Eye (tissue), 1 donor: ENCODE measurements at places on chromosomes 6 and 20.

GRCh38 chr6:110564703-110565421 lies 88.4 kb upstream of the SLC22A16 start:
- no peak for DNase-seq

DNA sequence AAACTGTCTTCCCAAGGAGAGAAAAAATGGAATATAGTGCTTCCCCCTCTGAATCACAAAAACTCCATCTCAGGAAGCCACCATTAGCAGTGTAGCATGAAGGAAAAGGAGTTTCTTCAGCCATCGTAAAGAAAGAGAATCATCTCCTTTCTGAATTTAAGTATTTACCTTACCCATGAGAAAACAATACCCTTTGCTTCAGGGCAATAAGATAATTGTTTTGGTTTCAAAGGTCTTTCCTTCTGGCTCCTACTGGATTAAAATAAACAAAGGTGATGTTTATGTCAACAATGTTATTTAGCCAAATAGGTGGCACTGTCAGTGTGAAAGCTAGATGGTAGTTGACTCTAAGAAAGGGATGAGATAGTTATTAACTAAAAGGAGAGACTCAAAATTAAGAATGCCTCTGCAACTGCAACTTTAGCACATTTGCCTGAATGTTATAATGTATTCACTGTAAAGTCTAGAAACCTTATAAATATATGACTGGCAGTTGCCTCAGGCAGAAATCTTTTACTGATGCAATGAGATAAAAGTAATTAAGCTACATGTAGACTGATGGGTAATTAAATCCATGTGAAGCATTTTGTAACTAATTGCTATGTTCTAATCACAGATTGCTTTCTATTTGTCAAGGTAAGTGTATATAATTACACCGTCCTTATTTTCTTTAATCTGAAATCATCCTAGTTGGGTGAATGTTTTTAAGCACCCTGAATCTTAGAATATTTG lies 399.0 kb downstream of the CDKAL1 start:
- DNase-seq, result no peak

DNA sequence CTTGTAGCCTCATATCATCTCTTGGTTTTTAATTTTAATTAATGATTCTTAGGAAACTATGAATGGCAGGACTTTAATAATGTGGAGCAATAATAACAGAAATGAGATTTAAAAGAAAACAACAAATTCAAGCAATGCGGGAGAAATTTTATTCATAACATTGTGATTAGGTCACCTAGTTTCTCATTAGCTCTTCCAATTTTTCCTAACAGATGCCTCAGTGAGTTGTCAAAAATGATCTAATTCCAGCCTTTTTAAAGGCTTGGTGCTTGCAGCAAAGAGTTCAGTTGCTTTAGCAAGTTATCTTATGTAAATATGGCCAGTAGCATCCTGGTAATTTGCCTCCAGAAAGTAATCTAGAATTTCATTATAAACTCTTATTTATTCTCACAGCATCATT lies 20.4 kb downstream of the PDE7B start:
- DNase-seq, result peak; percentile 79

DNA sequence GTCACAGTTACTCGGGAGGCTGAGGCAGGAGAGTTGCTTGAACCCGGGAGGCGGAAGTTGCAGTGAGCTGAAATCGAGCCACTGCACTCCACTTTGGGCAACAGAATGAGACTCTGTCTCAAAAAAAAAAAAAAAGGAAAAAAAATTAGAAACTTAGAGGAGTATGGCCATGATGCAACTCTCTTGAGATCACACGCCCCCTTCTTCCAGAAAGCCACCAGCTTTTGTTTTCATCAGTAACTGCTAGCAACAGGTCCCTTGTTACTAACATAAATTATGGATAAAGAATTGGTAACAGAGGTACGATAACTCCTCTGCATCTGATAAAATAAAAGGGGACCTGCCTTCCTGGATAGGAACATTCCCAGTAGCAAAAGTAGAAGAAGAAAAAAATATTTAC lies 308.2 kb downstream of the CD83 start:
- DNase-seq, result no peak

GRCh38 chr6:111520524-111520923 lies 37.5 kb upstream of the REV3L start:
- DNase-seq, result no peak

- peak; percentile 12 for DNase-seq
Measured at GRCh38 chr6:144710207-144710606, 425.1 kb downstream of the UTRN start.

- DNase-seq, result no peak
Measured at GRCh38 chr6:159221486-159222170, 52.4 kb downstream of the FNDC1 start.

- peak; percentile 58 for DNase-seq
Measured at GRCh38 chr6:169252505-169253189, 999 bp downstream of the THBS2 start.

- peak; percentile 69 for DNase-seq
Measured at GRCh38 chr6:132973514-132973993, 159.2 kb downstream of the RPS12 start.

DNA sequence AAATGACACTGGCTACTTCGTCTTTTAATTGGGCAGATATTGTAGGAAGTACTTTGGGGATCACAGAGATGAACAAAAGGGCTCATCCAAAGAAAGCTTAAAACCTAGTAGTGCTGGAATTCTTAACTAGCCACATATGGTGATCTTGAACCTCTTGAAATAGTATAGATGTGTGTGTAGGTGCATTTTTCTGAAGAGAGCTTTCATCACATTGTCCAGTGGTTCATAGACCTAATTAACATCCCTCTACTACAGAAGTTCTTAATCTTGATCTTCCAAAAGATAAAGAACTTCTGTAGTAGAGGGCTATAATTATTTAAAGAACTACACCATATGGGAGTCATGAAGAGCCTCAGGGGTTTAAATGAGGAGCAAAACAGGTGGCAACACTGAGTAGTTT lies 2.3 kb upstream of the PRIM2 start:
- DNase-seq, result no peak

DNA sequence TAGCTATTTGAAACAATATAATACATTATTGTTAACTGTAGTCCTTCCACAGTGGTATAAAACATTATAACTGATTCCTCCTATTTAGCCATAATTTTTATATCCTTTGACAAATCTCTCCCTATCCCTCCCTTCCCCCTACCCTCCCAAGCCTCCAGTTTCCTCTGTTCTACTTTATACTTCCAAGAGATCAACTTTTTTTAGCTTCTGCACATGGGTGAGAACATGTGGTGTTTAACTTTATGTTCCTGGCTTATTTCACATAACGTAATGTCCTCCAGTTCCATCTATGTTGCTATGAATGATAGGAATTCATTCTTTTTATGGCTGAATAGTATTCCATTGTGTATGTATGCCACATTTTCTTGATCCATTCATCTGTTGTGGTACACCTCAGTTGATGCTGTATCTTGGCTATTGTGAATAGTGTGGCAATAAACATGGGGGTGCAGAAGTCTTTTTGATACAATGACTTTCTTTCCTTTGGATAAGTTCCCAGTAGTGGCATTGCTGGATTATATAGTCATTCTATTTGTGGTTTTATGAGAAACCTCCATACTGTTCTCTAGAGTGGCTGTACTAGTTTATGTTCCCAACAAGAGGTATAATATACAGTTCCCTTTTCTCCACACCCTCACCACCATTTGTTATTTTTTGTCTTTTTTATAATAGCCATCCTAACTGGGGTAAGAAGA lies 205.0 kb downstream of the KCNQ5 start:
- DNase-seq, result no peak

- DNase-seq, result no peak
Measured at GRCh38 chr20:50496773-50497385, 13.3 kb upstream of the PTPN1 start.

DNA sequence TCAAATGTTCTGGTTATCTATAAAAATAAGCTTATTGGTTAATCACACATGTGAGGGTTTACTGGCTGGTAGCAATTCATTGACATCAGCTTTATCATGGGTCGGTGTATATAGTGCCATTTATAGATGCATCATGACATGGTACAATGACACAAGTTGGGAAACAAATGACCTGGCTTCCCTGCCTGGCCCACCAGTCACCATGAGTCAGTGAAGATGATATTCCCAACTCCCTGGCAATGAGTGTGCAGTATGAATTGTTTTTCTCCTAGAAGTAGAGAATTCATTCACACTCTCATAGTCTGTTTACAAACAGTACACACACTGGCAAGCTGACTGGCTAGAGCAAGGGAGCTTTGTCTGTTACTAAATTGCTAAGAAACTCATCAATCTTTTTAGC lies 37.2 kb upstream of the CALHM6 start:
- no peak for DNase-seq

- no peak for DNase-seq
Measured at GRCh38 chr20:52401431-52401830, 209.9 kb upstream of the ZFP64 start.

DNA sequence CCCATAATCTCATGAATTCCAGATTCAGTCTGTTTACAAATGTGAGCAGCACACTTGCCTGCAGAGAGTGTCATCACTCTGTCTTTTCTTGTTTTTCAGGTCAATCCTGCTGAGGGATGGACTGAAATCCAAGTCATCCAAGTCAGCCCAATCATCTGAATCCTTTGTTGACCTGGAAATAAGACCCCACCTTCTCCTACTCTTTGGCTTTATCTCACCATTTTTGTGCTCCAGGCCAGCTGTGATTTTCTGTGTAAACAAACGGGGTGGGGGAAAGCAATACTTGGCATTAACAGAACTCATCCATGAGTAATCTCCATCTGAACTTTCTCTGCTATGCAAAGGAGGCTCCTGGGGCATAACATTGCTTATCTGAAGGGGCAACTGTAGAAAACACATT lies 16.9 kb upstream of the GSTA4 start:
- no peak for DNase-seq

GRCh38 chr20:33074675-33075074 lies 4.8 kb upstream of the BPIFB4 start:
- DNase-seq, result no peak

DNA sequence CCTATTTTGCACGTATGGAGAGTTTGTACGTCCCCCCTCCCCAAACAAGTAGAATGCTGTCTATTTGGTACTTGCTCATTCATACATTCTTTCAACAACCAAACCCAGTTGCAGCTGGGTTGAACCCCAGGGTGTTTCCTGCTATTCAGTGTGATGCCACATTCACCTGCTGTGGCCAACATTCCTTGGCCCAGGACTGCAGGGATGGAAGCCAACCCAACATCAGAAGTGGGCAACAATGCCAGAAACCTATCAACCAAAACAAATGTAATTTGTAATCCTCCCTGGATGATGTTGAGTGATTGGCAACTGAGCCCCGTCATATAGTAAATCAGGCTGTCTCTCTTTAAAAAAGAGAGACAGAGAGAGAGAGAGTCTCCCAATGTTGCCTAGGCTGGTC lies 8.9 kb downstream of the NT5E start:
- DNase-seq, result no peak

DNA sequence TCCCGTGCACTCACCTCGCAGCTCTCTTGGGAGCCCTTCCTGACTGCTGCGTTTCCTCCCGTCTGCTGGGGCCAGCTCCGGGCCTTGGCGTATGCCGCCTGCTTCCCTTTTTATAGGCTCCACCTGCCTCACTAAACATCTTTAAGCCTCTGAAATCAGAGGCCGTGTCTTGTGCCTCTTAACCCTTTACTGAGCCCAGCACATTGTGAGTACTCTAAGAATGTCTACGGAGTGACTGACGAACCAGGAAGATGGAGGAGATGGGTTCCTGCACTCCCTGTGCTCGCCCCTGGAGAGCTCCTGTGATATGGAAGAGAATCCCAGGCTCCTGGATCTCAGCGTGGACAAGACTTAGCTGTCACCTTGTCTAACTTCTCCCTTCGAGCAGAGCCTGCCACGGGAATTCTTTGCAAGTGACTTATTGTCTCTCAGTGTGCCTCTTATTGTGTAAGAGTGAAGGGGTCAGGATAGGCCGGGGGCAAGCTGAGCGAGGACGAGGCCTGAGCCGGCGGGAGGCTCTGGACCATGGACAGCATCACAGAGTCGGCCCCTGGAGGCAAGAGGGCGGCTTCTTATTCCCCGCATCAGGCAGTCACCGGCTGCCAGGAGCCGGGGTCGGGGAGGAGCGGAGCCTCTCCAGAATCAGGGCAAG lies 70.9 kb upstream of the CCDC167 start:
- DNase-seq, result peak; percentile 60

GRCh38 chr20:50267041-50267865 lies 76.6 kb downstream of the CEBPB start:
- DNase-seq, result peak; percentile 58

DNA sequence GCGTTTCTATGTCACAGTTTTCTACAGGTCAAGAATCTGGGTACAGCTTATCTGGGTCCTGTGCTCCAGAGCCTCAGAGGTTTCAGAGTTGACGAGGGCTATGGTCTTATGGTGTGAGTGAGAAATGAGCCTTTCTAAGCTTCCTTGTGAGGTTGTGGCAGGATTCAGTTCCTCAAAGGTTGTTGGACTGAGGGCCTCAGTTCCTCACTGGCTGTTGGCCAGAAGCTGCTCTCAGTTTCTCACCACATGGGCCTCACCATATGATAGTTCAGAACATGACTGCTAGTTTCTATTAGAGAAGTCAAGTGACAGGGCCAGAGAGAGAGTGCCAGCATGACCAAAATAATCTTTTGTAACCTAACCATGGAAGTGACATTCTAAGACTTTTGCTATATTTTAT lies 96.1 kb downstream of the NUS1 start:
- no peak for DNase-seq

DNA sequence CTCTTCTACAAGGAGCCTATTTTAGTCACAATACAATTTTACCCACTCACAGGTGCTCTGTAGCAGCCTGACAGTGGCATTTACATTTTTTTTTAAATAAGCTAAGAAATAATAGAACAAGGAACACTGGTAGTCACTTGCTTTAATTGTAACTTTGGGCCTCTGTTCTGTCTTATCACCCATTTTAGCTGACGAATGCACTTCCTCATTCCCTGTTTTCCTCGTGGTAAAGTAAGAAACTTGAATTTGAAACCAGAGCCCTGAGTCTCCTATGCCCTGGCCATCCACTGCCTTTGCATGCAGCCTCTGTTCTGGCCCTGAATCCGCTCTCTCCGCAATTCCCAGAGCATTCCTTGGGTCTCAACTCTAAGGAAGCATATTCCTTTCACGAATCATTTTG lies 550.6 kb downstream of the PTPRT start:
- DNase-seq, result no peak

DNA sequence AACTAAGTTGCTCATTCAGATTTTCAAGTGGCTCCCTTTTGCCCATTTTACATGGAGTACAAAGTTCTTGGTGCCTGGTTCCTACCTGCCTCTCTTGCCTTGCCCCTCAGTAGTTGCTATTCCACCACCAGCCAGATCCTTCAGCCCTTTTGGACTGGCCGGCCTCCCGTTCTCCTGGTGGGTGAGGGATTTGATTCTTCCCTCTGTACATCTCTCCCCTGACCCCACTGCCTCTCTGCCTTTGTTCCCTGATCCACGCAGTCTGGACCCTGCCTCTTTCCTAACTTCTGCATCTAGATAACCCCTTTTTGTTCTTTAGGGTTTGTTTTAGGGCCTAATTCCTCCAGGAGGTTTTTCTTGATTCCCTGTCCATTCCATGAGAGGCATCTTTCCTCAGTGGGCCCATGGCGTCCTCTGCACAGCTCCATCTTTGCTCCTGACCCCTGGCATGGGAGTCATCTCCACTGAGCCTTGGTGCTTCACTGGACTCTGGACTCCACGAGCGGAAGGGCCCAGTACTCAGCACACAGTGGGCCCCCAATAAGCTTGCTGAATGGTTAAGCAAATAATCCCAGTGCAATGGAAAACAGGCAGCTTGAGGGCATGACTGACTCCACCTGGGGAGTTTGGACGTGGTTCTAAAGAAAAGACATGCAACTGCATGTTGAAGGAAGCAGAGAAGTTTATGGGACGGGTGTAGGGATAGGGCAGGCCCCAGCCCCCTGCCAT lies 309.3 kb upstream of the SUPT3H start:
- no peak for DNase-seq

- DNase-seq, result peak; percentile 74
Measured at GRCh38 chr20:37421988-37422387, 76.0 kb downstream of the SRC start.
